ENCODE measurements at places on chromosomes 5 and 9. TPM values are rescaled to one million over a fixed set of nuclear protein-coding genes. Genes with fewer than 3 reads are reported as not detected.

PCDHGA8 gene
- 0.73 TPM for polyA plus RNA-seq

DNA sequence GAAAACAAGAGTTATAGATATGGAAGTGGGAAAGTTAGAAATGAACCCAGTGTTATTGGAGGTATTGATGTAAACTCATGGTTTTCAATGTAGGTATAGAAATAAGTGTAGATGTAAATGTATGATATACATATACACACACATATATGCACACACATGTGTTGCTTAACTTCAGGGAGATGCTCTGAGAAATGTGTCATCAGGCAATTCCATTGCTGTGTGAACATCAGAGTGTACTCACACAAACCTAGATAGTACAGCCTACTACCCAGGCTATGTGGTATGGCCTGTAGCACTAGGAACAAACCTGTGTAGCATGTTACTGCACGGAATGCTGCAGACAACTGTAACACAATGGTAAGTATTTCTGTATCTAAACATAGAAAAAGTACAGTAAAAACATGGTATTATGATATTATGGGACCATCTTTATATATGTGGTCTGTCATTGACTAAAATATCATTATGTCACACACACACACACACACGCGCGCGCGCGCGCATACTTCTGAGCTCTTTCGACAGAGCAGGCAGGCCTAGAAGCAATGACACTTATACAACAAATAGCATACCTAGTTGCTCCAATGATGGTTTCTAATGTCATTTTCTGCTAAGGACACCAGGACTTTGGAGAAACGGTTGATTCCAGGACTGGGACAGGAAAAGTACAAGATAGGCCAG, 86.6 kb downstream of the MACROH2A1 start:
- no peak for DNase-seq

GRCh38 chr5:62477801-62478200, 65.2 kb downstream of the IPO11 start:
- no peak for DNase-seq

DNA sequence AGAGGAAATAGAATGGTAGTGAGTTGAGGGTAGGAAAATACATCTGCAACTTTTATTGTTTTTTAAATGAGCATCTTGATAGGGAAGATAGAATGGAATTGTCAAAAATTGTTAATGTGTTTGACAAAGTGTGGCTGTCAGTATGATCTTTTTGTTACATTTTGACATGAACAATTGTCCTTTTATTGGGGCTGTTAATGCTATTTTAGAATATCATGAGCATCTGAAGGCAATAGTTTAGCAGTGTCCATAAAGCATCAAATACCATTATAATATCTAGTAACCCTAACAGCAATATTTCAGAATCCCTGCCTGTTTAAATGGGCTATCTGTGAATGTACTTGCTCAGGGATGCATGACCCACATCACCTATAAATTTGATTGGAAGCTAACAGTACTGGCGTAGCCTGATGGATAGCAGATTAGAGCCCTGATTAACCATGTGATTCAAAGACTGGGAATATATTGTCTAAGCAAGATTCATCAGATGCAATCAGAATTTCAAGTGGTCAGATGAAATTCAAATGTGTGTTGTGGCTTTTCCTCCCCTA, 37.8 kb downstream of the TLE4 start:
- DNase-seq: no peak
